Stimulated activated CD4-positive, alpha-beta T cell treated with anti-CD3 and anti-CD28 coated beads, Interleukin-12 subunit alpha, Interleukin-12 subunit beta, amount 100 ng/mL, for 4 hours (primary cell): ENCODE measurements at places on chromosomes 7 and 10.

GRCh38 chr7:42274053-42274452, 37.0 kb upstream of the GLI3 start:
- no peak for DNase-seq

GRCh38 chr7:87604264-87604663, 3.6 kb upstream of the ABCB1 start:
- DNase-seq, result no peak

GRCh38 chr7:107090457-107090856, 46.0 kb downstream of the PRKAR2B start:
- DNase-seq, result no peak

DNA sequence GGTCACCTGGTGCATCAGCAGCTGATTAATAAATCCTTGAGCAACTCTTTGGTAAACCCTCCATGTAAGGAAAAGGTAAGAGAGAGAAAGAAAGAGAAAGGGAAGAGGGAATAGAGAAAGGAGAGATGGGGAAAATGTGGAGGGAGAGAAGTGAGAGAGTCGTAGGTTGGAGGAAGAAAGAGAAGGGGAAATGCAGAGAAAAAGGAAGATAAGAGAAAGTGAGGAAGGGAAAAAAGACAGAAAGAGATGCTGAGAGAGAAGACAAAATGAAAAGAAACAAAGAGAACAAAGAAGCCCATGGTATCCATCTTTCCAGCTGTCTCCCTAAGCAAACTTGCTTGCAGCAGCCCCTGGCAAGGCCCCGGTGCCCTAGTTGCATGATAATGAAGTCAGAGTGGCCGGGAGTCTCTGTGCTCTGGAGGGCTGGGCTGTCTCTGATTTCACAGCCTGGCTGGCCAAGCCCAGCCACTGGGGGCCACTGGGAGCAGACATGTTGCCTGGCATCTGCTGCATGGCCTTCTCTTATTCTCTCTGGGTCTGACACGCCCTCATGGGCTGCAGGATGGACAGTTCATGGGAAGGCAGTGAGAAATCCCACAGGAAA, 48.4 kb downstream of the PRR15 start:
- DNase-seq, result no peak

- DNase-seq, result no peak
These were observed 480 bp downstream of the MNX1 start for GRCh38 chr7:157009778-157010587.

GRCh38 chr10:95793401-95794045, 37.6 kb downstream of the ENTPD1 start:
- DNase-seq, result no peak

DNA sequence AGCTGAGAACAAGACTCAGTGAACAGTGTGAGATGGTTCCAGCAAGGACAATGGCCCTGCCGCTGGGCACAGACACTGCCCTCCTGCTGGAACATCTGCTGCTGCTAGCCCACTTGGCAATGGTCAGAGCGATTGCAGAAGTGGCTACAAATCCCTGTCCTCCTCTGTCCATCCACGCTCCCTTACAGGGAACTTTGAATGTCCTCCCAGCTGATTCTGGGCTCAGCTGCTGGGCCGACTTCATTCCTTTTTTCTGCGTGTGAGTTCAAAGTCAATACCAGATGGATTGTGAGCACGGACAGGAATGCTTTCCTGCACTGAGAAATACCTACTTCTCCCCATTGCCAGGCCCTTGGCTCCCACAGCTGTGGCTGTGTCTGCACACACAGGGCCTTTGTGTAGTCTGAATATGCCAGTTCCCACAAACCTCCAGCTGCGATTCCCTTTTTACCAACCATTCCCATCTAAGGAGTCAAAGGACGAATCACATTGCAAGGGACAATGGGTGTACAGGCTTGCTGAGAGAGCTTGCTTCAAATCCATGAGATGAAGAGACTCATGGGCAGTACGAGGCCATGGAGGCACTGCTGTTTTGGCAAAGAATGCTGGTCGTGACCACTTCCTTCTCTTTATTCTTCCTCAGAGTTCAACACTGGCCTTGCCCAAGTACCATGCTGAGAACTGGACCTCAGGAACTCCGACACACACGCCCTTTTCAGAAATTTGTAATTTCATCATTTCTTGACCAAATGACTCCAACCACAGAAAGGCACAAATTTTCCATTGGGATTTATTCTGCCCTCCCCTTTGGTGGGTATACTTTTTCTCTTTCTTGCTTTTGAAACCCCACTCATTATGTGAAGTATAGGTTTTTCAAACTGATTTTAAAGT, 44.2 kb downstream of the BPGM start:
- DNase-seq, result no peak

- no peak for DNase-seq
These were observed 201.0 kb upstream of the IMMP2L start for GRCh38 chr7:111763221-111763801.

DNA sequence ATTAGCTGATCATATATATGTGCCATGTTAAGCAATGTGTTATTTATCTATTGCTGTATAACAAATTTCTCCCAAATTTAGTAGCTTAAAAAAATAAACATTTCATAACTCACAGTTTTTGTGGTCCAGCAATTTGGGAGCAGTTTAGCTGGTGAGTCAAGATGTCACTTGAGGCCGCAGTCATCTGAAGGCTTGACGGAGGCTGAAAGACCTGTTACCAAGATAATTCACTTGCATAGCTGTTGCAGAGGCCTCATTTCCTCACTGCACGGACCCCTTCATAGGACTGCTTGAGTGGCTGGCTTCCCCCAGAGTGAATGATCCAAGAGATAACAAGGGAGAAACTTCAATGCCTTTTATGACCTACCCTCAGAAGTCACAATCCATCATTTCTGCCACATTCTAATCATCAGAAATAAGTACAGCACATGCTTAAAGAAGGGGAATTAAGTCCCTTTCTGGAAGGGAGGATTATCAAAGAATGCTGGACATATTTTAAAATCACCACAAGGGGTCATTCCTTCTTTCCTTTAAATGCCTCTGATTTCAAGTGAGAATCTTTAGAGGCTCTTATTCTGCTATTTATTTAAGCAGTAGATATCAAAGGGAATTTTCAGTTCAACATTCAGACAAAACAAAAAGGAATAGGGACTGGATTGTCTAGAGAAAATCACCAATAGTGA, 10.5 kb upstream of the SRPK2 start:
- DNase-seq, result no peak
